ENCODE measurements at places on chromosomes 13 and 19.
A peak's percentile ranks its signal among the peaks of the same experiment; 100 is the strongest.

DNA sequence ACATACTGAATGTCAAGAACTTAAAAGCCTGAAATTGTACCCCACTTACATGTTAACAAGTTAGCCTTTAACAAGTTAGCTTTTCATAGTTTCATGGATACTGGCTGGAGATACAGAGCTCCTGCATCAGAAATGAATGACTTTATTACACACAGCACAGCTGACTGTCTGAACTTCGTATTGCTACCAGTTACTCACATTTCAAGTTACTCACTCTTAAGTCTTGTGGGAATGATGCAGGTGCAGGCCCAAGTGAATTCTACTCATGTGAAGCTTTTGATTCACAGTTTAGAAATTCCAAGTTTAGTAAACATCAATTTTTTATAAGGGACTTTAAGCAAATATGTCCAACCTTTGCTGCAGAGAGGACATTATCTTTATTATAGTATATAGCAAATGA, 762.2 kb upstream of the PRR20A start:
- no peak for DNase-seq

DNA sequence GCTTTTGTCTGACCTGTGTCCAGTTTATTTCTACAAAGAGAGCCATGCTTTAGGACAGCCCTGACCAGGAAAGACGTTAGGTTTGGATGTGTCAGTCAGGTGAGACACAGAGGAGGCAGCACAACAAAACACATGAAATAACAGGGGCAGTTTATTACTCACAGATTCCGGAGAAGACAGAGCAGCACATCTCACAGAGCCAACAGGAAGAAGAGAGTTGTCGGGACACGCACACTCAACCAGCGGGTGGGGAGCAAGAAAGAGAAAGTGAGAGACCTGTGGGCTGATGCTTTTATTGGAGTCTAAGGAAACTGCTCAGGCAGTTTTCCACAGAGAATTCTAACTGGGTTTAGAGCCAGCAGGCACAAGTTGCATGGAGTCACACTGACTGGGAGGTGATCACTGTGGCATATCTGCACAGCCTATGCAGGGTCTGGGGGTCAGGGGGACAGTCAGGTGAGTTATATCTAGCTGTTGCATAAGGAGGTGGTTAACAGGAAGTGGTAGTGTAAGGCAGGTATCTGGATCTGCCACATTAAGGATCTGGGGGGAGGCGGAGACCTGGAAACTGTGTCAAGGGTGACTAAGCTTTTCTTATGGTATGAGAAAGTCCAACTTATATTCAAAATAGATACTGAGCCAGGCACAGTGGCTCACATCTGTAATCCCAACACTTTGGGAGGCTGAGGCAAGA, 24.1 kb upstream of the CEACAM20 start:
- no peak for DNase-seq

DNA sequence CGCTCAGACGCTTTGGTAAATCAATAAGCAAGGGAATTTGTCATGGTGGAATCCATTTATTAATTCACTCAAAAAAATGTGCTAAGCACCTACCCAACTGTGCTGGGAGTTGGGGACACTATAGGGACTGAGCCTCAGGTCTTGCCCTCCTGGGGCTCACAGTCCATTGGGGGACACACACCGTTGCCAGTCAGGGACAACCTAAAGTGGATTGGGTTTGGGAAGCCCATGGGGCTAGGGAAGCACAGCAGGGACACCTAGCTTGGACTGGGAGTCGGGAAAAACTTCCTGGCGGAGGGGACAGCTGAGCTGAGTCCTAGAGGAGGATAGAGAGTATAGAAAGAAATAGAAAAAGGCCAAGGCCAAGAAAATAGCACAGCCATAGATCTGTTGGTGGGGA, 8.5 kb downstream of the FOSB start:
- no peak for DNase-seq

- DNase-seq = peak; percentile 30
Observed at GRCh38 chr13:106415442-106415841, 120.0 kb downstream of the EFNB2 start.

DNA sequence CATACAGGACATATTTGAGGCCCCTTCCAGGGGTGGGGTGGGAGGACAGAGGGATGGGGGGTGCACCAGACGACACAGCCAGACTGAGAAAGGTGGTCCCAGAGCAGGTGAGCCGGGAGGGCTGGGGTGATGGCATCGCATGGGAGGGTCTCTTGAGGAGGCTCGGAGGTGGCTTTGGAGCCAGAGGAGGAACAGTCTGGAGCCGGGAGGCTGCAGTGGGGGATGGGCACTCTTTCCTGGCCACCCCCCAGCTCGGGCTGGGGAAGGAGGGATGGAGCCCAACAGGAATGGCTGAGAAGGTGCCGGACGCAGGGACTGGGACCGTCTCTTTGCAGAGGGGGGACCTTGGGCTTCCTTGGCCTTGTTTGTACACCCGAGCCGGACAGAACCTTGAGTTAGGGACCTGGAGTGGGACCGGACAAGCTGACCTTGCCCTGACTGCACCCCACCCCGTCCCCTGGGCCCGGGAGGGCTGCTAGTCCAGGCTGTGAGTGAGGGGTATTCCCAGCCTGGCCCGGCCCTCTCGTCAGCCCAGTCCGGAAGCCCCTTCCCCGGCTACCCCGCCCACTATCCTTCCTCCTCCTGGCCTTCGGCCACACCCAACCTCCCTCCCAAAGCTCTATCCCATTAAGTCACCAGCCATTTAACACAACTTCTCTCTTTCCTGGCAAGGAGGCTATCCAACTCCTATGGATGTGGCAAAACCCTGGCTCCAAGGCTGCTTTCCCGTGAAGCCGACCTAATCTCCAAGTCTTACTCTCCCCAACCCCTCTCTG, 816 bp upstream of the TBXA2R start:
- peak; percentile 34 for DNase-seq

DNA sequence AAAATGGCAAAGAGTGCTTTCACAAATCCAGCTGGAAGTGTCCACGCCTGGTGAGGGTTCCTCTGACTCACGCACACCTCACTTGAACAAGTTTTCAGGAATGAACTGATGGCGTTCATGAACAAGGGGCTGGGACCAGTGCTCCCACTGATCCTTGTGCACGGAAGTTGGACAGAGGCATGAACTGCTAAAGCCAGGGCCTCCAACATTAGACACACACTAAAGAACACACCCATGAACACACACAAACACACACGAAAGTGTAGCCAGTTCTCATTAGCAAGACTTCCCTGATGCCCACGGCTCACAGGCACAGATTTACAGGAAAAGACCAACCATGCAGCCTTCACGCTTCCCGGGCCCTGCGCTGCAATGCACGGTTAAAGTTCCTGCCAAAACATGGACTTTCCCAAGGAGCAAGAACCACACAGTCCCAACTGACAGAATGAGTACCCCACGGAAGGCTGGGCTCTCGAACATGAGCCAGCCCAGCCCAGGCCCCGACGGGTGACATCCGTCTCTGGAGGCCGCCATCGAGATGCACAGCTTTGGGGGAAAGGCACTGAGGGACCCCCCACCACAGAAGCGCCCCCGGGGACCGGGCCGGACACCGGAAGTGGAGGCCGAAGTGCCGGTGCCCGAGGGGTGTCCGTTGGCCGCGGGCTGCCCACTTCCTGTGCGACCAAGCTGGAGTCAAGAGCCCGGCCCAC, 808 bp downstream of the DNMT1 start:
- DNase-seq = peak; percentile 69
